ENCODE measurements at places on chromosomes 7 and 10. TPM values are rescaled to one million over a fixed set of nuclear protein-coding genes. Genes with fewer than 3 reads are reported as not detected.

DNA sequence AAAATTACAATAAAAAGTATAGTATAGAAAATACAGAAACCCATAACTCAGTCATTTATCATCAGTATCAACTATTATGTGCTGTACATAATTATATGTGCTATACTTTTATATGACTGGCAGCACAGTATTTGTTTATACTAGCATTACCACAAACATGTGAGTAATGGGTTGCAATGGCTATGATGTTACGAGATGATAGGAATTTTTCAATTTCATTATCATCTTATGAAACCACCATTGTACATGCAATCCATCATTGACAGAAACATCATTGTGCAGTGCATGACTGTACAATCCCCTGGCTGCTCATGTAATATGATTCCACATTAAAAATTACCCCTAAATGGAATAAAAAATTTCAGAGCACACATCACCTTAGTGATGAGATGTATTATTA is 55.7 kb upstream of the TMEM229A start:
- DNase-seq: no peak

GRCh38 chr7:139341058-139341775 is at the start of gene FMC1:
Gene FMC1 (plus strand): TSS chr7:139341337. CDS start chr7:139341385, 48 bp downstream.
- DNase-seq: peak; percentile 97

DNA sequence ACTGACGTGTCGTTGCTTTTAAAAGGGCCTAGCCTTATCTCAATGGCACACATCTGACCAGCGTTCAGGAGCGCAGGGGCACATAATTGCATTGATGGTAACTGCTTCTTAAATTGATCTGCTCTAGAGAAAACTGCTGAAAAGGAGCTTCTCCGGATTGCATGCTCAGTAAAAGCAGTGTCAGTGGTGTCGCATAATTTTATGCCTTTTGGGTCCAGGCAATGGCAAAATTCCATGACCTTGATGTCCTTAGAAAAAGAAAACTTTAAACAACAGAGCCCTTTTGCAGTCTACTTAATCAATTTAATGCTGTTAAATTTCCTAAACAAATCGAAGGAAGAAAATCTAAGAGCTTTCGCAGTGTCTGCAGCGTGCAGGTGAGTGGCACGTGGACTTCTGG is 75.7 kb downstream of the PTPRE start:
- DNase-seq: no peak

HSPA14 gene
- 63.7 TPM for total RNA-seq
